ENCODE measurements at places on chromosomes 5 and 9.

DNA sequence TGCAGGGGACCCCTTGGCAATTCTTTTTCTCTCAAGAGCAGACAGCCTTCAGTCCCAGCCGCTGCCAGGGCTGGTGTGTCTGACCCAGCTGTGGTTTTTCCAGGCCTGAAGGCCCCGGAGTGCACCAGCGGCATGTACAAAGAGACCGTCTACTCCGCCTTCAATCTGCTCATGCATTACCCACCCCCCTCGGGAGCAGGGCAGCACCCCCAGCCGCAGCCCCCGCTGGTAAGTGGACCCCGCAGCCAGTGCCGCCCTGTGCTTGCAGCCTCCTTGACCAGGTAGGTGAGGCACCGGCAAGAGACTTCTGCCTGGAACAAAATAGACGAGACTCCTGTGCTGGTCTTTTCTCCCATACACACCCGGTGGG lies 1.3 kb downstream of the TCF7 start:
- no peak for DNase-seq

DNA sequence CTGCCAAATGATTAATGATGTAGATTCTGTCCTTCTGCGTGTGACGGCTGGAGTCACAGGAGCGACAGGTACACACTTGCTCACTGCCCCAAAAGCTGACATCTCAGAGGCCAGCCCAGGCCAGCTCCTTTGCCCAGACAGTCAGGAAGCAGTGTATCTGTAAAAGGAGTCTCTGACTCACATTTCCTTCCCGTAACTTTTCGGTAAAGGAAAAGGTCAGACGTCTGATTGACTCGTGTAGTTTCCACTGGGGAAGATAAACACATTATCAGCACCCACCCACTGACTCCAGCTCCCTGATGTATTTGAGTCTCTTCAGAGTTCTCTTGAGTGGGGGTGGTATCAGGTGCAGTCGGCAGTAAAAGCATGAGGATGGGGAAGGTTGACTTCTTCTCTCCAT lies 64.4 kb upstream of the WWC1 start:
- DNase-seq = no peak

DNA sequence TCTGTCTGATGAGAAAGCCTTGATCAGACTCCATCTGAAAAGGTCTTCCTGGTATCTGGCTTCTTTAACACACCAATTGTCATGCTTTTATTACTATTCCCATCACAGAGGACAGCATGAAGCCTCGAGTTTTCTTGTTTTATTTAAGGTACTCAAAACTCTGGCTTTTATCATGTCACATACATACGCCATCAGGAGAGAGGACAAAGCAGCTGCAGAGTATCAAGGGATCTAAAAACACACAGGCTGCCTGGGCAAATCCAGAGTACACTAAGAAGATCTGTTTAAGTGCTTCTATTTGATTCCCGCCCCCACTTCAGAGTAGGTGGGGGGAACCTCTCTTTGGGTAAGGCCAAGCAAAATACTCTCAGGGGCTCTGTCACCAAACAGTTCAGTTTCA lies 277.2 kb downstream of the SPOCK1 start:
- DNase-seq = no peak

- no peak for DNase-seq
Measured at GRCh38 chr5:123520677-123521247, 8.8 kb downstream of the CSNK1G3 start.

GRCh38 chr9:71552480-71552879 lies 215.8 kb downstream of the CEMIP2 start:
- no peak for DNase-seq

GRCh38 chr9:107070586-107070985 lies 207.6 kb downstream of the ZNF462 start:
- DNase-seq = no peak

- no peak for DNase-seq
Measured at GRCh38 chr9:37961351-37961750, 57.4 kb upstream of the SLC25A51 start.

DNA sequence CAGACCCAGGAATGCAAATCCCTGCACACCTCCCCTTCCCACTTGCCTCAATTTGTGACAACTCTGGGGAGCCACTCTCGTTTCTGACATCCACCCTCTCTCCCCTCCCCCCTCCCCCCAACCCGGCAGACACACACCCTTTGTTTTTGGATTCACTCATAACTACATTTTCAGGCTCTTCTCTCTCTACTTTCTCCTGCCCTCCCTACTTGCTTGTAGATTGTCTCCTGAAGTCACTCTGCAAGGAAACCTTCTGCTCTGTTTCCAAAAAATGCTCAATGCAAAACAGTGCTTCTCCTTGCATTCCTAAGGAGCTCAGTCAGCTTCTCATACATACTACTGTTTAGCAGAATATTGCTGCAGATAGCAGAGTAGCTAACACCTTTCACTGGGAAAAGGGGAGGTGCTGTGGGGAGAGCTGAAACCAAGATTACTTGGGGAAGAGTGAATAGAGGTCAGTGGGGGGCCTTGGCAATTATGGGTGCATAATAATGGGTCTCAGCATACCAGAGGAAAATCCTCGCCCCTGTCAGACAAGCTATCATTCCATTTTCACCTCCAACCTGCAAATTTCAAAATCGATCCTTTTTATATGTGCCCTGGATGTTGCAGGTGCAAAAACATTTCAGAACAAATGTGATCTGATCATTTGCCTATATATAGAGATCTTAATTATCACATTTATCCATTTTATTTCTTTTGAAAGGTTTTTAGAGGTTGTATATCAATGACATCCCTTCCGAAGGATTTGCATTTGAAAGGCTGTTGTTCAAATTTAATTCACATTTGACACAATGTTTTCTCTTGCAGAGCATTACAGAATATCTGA lies 1860.7 kb upstream of the WWC1 start:
- no peak for DNase-seq

DNA sequence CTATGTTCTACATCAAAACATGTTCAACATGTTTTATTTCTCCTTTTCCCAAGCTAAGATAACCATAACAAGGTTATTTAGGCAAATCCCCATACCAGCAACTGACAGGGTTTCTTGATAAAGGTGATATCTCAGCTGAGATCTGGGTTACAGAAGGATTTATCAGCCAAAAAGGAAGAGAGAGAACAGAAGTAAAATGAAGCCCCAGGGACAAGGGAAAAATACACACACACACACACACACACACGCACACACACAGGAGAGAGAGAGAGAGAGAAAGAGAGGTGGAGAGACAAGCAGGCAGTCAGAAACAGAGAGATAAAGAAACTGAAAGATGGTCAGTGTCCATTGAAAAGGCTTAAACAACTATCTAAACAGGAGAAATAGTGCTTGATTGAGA lies 19.7 kb upstream of the MLLT3 start:
- no peak for DNase-seq

- no peak for DNase-seq
Measured at GRCh38 chr5:148829734-148830133, 3.3 kb downstream of the ADRB2 start.

- no peak for DNase-seq
Measured at GRCh38 chr9:121319383-121319780, 50.7 kb downstream of the STOM start.

- DNase-seq = no peak
Measured at GRCh38 chr9:98977246-98977714, 33.6 kb downstream of the COL15A1 start.

- DNase-seq = no peak
Measured at GRCh38 chr5:77751328-77752023, 24.7 kb downstream of the TBCA start.

GRCh38 chr5:59593439-59594007 lies 300.0 kb downstream of the PDE4D start:
- DNase-seq = no peak

DNA sequence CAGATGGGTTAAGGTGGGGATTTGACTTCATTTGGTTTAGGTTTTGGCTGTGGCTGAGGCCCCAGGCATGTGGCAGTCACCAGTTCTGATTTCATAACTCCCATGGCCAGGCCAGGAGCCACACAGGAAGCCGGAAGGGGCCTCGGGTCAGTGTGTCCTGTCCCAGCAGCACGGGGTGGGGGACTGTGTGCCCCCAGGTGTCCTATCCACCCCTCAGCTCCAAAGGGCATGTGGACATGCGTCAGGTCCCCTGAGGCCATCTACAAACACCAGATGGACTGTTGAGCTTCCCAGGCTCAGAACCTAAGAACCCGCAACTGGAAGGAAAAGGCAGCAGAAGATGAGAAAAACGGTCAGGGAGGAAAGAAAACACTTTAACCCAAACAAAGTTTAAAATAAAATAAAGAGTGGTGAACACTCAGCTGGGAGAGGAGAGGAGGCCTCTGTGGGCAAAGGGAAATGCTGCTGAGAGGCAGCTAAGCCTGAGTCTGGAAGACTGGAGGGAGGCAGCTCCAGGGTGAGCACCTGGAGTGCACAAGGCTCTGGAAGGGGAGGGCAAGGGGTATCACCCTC lies 260.8 kb downstream of the AUH start:
- no peak for DNase-seq

GRCh38 chr9:6086006-6086655 lies 70.7 kb upstream of the RANBP6 start:
- DNase-seq = no peak

DNA sequence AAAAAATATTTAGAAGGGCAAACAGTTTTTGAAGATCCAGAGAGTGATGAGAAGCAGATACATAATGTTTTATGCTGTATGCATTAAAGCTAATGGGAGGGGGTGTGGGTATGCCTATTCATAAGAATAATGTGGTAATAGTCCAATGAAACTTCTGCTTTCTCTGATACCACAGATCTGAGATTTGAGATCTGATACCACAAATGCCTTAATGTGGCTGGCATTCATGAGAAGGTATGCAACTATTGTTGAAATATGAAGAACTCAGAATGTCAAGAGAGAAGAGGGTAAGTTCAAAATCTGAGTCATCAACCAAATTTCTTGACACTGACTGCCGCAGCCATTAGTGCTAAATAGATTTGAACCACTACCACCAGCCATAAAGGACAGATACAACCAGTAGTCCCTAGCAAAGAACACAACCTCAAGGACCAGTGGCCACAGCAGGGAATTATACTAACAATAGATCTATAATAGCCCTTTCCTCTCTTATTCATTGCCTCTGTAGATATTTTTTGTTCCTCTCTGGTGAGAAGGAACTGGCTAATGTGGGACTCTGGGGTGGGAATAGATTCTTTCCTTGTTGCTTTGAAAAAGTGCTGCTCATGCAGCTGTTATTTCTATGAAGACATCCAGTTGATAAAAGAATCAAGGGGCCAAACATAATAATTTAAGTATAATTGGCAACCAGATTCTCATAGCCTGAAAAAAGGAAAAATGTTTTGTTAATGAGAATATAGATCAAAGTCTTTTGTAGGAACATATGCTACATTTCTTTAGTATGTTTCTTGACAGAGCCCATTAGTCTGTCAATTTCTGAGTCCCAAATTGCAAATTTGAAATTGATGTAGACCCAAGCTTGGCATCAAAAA lies 256.5 kb upstream of the ZNF608 start:
- no peak for DNase-seq

DNA sequence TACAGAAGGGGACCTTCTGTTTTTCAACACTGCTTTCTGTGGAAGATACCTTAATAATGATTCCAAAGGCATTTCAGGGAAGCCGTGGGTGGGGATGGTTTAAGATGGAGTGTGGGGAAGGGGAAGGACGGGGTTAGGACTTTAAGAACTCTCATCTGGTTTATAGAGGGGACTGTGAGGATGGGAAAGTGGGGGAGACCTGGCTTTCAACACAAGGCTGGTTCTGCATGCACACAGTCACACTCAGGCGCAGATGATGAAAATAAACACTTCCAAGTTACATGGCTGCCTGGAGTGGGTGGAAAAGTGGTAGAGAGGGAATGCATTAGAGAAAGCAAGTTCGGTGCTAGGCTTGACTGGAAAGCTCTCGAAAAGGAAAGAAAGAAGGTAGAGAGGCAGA lies 4.9 kb downstream of the MSANTD3 start:
- DNase-seq = no peak
